ENCODE measurements at places on chromosomes 2 and 18.

DNA sequence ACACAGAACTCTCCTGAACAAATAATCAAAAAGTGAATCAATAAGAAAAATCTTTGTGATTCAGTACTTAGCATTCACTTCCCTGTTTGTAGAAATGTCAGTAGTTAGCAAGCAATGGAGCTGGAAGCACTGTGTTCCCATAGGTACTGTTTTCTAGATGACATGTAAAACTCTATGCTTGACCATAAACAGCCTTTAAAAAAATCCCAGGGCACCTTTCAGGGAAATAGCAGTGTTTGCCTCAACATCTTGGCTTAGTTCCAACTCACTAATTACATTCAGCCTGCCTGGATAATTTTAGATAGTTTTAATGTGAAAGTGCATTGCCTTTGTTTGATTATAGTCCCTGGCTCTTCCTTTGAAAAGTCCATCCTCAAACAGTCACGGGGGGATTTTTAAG, 721.8 kb downstream of the ERBB4 start:
- DNase-seq, result no peak

GRCh38 chr2:145075454-145076062, 555.6 kb upstream of the ZEB2 start:
- DNase-seq, result no peak

DNA sequence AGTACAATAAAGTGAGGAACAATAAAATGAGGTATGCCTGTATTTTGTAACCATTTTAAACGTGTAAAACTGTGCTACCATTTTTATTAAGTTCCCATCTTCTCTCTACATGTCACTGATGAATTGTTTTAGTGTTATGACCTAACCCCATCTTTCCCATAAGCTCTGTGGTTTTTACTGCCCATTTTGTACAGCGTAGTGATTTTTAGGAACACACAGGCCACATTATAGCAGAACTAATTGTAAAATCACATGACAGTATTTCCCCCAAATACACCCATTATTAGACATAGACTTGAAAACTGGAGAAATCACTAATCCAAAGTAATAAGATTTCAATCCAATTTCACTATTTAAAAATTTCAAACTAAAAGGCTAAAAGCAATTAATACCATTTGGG, 130.7 kb downstream of the TMEM247 start:
- DNase-seq, result no peak

DNA sequence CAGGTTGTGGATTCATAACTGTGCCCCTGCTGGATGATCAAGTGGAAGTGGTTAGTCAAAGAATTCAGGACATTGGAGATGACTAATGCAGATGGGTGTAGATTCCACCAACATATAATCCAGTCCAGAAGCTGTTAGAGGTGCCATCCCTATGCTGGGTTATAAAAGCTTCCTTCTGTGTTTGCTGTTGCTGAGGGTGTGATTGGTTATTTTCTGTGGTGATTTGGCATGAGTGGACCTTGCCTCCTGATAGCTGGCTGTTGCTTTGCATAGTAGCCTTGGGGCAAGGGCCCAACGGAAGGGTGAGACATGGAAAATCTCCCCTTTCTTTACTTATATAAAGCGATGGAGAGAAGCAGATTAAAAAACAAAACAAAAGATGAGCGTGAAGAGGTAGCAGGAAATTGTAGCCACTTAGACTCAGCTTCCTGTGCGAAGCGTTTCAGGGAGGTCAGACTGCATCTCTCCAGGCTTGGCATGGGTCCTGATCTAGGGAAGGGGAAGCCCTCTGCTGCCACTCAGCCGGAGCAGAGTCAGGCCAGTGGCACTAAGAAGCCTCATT, 190.4 kb downstream of the FMNL2 start:
- DNase-seq, result peak; percentile 32

- no peak for DNase-seq
Observed at GRCh38 chr18:78980777-78981380, 1.3 kb downstream of the SALL3 start.

- no peak for DNase-seq
Observed at GRCh38 chr2:131046028-131046917, 47.0 kb downstream of the FAM168B start.

- DNase-seq, result no peak
Observed at GRCh38 chr2:48724278-48724677, 31.2 kb downstream of the LHCGR start.

GRCh38 chr2:149132339-149132738, 93.8 kb downstream of the LYPD6B start:
- no peak for DNase-seq

GRCh38 chr2:150490466-150490865, 3.0 kb upstream of the RND3 start:
- DNase-seq, result no peak

GRCh38 chr18:5315838-5316237, 20.3 kb upstream of the ZBTB14 start:
- no peak for DNase-seq

DNA sequence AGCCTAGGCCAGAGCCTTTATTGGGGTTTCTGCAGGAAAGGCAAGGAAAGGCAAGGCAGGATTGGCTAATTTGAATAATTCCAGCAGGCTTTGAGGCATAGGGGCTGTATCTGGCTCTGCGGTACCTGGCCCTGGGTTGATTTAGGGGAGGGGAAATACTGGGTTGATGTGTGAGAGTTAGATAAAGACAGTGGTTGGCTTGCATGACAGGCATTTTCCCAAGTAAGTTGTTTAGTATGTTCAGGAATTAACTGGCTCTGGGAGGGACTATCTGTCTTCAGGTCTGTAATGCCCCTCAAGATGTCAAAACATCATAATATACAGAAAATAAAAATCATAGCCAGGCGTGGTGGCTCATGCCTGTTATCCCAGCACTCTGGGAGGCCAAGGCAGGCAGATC, 98.7 kb downstream of the UBR3 start:
- DNase-seq, result no peak

DNA sequence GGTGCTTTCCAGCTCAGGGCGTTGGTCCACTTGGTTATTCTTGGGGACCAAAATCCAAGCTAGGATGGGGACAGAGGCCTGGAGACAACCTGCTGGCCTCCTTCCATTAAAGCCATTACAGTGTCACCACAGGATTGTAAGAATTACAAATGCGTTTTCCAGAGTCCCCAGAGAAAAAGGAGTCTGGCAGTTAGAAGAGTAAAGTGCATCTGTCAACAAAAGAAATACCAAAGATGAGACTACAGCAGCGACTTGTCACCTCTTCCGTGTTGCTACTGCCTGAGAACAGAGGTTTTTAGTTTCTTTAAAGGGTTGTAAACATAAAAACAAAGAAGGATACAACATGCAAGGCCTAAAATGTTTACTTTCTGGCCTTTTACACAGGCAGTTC, 235.7 kb downstream of the AGAP1 start:
- DNase-seq, result no peak

DNA sequence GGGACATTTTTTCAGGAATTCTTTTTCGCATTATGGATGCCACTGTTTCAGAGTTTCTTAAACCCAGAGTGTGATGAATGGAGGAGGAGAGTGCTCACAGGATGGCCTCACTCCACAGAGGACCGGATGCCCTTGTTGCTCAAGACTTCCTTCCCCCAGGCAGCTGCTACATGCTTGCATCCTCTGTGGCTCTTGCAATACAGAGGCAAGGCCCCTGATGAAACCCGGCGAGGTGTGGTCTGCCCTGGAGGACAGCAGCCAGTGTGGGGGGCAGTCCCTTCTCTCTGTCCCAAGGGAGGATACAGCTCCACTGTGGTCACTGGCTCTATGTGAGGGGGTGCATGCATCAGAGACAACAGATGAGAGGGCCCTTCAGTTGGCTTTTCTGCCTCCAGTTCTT, 109.6 kb downstream of the SH3RF3 start:
- DNase-seq, result peak; percentile 83

DNA sequence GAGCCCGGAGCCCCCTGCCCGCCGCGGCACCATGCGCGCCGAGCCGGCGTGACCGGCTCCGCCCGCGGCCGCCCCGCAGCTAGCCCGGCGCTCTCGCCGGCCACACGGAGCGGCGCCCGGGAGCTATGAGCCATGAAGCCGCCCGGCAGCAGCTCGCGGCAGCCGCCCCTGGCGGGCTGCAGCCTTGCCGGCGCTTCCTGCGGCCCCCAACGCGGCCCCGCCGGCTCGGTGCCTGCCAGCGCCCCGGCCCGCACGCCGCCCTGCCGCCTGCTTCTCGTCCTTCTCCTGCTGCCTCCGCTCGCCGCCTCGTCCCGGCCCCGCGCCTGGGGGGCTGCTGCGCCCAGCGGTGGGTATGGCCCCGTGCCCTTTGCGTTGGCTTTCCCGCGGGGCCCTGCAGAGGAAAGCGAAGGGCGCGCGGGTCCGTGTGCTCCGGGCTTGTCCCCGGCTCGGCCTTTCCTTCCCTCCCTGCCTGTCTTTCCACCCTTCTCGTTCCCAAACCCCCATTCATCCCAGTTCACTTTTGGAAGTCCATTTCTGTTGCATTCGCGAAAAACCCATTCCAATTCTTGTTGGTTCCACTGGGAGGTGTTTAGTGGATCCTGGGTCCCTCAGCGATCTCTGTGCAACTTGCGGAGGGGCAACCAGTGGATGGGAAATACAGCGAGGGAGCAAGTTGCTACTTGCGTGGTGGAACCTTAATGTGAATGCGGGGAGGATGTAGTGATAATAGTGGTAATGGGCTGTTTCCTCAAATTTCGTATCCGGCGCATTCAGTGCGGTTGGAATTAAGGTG, 599 bp downstream of the ADAM23 start:
- DNase-seq, result no peak

DNA sequence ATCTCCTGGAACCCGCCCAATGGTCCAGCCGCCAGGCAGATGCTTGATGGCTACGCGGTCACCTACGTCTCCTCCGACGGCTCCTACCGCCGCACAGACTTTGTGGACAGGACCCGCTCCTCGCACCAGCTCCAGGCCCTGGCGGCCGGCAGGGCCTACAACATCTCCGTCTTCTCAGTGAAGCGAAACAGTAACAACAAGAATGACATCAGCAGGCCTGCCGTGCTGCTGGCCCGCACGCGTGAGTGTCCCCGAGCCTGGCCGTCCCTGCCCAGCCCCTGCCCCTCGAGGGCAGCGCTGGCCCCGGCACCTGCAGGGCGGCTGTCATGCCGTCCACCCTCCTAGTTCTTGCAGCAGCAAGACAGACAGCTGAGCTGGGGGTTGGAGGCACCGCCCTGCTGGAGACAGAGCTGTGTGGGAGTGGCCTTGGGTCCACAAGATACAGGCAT, 36.7 kb downstream of the MTERF4 start:
- no peak for DNase-seq

- DNase-seq, result no peak
Observed at GRCh38 chr2:3745920-3746319, 42.5 kb downstream of the DCDC2C start.

GRCh38 chr2:143148757-143149156, 19.5 kb downstream of the ARHGAP15 start:
- DNase-seq, result no peak
